ENCODE measurements at places on chromosomes 1 and 21.

DNA sequence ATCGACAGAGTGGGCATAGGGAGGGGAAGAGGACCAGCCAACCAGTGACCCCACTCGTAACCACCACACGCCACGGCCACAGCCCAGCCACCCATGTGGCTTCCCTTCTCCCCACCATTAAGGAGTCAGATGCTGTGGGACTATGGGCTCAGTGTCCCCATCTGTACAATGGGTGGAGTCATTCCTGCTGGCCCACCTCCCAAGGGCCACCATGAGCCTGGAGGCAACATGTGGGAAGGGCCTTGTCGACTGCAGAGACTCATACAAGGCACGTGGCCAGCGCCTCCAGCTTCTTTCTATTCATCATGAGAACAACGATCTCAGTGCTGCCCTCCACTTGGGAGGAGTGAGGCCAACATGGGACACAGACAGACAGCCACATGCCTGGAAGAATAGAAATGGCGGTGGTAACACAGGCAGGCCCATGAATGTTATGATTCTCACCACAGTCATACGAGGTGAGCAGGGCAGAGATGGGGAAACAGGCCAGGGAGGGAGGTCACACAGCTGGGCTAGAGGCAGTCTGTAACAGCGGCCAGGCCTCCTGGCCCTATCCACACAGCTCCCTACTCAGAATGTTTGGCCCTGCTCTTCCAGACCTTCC is 16.1 kb downstream of the LRP8 start:
- DNase-seq: no peak

DNA sequence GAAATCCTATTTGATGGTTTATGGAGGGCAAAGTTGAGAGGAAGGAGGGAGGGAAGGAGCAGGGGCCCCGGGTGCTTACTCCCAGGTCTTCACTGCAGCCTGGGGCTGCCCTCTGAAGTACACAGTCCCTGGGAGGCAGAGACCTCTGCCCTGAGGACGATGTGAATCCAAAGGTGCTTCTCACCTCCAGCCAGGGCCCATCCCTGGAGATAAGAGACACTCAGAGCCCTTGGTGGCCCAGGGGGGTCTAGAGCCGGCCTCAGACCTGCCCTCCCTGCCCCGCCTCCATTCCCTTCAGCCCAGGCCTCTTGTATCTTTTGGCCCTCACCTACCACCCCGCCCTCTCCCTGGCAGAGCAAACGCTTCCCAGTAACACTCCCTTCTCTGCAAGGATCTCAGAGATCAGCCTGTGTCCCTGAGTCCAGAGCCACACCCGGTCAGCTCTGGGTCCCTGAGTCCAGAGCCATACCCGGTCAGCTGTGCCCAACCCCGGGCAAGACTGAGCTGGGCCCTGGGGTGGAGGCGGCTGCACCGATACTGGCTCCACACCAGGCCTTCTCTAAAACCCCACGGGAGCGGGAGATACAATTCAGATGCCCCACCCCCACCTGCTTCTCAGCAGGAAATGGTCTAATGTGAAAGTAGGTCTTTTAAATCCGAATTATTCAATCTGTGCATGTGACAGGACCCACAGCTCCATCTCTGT is 3.6 kb upstream of the GNB1 start:
- DNase-seq: no peak

DNA sequence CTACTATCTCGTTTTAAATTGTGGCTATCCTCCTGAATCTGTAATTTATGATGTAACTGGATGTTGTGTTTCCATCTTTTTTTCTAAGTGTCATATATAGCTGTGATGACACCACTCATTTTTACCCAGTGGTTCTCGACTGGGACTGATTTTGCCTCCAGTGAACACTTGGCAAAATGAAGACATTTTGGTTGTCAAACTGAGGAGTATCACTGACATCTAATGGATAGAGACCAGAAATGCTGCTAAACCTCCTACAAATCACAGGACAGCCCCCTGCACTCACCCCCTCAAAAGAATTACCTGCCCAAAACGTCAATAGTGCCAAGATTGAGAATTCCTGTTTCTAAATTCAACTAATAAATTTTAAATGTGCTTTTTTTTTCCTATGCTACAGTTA is 1.9 kb downstream of the TRMT13 start:
- DNase-seq: no peak

GRCh38 chr1:201062511-201063091 is 39.1 kb upstream of the KIF21B start:
- DNase-seq: no peak

DNA sequence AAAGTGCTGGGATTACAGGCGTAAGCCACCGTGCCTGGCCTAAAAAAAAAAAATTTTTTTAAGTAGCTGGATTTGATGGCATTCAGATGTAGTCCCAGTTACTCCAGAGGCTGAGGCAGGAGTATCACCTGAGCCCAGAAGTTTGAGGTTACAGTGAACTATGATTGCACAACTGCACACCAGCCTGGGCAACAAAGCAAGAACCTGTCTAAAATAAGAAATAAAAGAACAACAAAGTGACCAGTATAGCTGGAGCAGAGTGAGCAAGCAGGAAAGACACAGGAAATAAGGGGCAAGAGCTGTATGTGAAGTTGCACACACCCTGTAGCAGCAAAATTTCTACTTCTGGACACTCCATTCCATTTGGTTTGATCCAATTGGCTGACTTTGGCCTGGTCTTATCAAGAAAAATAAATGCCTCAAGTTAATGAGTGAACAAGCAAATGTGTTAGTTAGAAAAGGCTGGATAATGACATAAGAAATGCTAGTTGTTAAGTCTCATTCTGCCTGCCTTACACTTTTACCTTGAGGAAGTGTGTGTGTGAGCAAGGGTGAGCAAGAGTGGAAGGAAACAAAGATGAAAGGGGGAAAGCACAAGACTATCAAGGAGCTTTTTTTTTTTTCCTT is 7.9 kb downstream of the ATP5IF1 start:
- DNase-seq: no peak

GRCh38 chr1:152049291-152050083 is 12.7 kb upstream of the S100A11 start:
- DNase-seq: no peak

- no peak for DNase-seq
Measured at GRCh38 chr1:234486858-234487840, 8.2 kb upstream of the TARBP1 start.

DNA sequence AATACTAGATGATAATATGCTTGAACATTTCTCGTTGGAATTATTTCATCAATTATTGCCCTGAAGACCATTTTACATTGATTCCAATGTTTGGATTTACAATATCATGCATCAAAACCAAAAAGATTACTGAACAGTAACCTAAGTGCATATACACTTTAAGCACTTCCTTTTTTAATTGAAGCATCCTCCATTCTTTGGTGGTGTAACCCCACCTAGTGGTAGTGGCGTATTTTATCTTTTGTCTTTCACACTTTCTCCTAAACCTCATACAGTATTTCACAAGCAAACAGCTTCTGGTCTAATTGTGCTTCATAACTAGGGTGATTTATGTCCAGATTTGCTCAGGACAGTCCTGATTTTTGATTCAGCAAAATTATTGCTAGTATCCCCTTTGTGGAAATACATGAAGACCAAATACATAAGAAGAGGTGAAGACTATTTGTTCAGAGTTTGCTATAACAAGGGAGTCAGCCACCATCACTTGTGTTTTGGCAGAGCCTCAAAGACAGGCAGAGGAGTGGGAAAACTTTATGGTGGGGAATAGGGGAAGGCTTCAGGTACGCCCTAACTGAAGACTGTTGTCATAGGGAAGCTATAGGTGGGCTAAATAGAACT is 3.4 kb upstream of the NVL start:
- DNase-seq: no peak

GRCh38 chr1:162038624-162039023 is 15.0 kb upstream of the OLFML2B start:
- DNase-seq: no peak

DNA sequence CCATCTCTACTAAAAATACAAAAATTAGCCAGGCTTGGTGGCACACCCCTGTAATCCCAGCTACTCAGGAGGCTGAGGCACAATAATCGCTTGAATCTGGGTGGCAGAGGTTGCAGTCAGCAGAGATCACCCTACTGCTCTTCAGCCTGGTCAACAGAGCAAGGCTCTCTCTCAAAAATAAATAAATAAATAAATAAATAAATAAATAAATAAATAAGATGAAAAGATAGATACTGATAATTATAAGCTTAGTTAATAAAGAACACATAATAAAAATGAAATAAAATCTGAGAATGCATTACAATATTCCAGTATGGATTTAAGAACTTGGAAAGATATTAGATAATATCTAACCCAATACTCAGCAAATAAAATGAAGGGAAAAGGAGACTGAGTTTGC is 235.9 kb upstream of the DAB1 start:
- no peak for DNase-seq

- DNase-seq: no peak
Measured at GRCh38 chr1:63821091-63822005, 47.5 kb downstream of the ROR1 start.

- DNase-seq: no peak
Measured at GRCh38 chr1:190274721-190275120, 202.9 kb downstream of the BRINP3 start.

DNA sequence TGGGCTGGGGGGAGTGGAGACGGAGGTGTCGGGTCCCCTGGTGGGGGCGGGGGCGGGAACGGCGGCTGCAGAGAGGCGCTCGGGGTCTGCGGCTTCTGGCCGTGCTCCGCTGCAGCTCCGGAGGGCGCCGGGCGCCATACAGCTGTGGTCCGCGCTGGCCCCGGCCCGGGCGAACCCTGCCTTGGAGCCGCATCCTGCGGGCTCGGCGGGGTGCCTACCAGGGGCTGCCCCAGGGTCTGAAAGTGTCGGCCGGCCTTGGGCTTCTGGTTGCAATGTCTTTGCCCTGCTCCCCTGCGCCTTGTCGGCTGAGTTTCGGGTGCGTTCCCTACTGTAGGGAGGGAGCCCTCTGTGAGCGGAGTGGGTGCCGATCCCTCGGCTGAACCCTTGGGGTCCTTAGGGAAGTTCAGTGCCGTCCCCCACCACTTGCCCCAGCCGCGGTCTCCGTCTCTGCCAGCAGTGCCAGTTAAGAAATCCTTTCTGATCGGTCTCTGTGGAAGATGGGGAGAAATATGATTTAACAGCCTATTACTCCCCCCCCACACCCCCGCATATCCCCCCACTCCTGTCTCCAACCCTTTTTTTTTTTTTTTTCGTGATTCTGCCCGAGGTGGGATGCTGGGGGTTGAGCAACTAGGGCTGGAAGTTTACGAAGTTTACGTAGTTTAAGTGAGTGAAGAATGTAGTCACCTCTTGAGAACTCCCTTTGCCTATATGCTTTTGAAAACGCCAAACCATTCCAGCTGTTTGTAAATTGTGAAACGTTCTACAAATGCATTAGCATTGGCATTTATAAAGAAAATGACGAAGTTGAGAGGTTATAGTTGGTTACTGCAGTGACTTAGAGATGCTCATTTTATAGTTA is 588 bp downstream of the NEXN start:
- DNase-seq: no peak

GRCh38 chr1:54465351-54465811 is 59.2 kb upstream of the SSBP3 start:
- no peak for DNase-seq

- DNase-seq: no peak
Measured at GRCh38 chr1:125064481-125064880, 3879.7 kb downstream of the SRGAP2C start.

- no peak for DNase-seq
Measured at GRCh38 chr1:30386156-30386926, 337.0 kb downstream of the MATN1 start.

DNA sequence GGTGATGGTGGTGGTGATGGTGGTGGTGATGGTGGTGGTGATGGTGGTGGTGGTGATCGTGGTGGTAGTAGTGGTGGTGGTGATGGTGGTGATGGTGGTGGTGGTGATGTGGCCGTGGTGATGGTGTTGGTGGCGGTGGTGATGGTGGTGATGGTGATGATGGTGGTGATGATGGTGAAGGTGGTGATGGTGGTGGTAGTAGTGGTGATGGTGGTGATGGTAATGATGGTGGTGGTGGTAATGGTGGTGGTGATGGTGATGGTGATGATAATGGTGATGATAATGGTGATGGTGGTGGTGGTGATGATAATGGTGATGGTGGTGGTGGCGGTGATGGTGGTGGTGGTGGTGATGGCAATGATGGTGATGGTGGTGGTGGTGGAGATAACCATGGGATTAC is 6.8 kb upstream of the COL6A2 start:
- DNase-seq: no peak

DNA sequence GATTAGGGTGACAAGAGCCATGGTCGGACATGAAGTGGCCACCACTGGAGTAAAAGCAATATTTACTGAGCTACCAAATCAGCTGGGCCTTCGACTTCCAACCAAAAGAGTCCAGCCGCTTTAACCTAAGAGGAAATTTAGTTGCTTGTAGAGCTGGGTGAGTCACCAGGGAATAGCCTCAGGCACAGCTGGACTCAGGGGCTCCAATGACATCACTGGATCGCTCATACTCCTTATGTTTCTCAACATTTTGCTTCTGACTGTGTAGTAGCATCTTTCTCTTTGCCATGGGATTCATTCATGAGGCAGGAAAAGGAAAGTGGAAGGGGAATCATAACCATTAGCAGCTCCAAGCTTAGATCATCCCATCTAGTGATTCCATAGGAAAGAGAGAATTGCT is 664.4 kb downstream of the MATN1 start:
- no peak for DNase-seq

DNA sequence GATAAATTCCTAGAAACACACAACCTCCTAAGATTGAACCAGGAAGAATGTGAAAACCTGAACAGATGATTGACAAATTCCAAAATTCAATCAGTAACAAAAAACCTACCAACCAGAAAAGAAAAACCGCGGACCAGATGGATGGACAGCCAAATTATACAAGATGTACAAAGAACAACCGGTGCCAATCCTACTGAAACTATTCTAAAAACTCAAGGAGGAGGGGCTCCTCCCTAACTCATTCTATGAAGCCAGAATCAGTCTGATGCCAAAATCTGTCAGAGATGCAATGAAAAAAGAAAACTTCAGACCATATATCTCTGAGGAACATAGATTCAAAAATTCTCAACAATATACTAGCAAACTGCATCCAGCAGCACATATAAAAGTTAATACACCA is 262.4 kb upstream of the DAB1 start:
- no peak for DNase-seq

DNA sequence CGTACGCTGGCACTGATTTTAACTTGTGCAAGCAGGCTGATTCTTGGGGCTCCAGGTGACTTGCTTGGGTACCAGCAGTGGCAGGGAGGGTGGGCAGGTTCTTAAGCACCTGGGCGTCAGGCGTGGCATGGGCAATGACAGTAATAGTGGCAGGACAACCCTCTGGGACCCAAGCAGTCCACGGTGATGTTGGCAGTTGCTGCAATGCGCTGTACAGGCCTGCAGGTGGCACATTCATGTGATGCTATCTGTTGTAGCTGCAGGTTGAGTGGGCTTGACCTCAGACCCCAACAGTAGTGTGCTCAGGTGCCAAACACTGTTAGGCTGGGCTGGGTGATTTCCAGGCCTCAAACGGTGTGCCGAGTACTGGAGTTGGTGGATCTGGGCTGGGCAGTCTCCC is 10.2 kb upstream of the OR10J4 start:
- DNase-seq: no peak

DNA sequence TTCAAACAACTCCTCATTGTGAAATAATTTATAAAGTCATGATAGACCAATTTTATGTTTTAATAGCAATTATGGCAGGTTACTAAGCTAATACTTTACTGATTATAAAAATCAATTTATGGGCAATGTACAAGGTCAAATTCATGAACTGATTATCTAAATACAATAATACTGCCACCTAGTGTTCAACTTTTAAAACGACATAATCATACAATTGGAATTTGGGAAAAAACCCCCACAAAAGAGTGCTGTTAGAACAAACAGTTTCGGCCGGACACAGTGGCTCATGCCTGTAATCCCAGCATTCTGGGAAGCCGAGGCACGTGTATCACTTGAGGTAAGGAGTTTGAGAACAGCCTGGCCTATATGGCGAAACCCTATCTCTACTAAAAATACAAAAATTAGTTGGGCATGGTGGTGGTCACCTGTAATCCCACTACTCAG is 14.0 kb downstream of the GTF2B start:
- DNase-seq: no peak
